ENCODE measurements at places on chromosomes 13 and 19.
A peak's percentile ranks its signal among the peaks of the same experiment; 100 is the strongest.

GRCh38 chr13:112251930-112252585 is 124.1 kb upstream of the SPACA7 start:
- DNase-seq, result no peak

DNA sequence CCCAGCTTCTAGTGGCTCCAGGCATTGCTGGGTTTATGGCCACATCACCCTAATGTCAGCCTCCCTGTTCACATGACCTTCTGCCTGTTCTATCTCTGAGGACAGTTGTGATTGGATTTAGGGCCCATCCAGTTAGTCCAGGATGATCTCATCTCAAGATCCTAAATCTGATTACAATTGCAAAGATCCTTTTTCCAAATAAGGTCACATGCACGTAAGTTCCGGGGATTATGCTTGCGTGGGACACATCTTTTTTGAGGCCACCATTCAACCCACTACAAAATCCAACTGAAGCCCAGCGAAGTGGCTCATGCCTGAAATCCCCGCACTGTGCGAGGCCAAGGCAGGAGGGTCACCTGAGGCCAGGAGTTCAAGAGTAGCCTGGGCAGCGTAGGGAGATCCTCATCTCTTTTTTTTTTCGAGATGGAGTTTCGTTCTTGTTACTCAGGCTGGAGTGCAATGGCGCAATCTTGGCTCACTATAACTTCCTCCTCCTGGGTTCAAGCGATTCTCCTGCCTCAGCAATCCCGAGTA is 12.3 kb downstream of the PLD3 start:
- no peak for DNase-seq

DNA sequence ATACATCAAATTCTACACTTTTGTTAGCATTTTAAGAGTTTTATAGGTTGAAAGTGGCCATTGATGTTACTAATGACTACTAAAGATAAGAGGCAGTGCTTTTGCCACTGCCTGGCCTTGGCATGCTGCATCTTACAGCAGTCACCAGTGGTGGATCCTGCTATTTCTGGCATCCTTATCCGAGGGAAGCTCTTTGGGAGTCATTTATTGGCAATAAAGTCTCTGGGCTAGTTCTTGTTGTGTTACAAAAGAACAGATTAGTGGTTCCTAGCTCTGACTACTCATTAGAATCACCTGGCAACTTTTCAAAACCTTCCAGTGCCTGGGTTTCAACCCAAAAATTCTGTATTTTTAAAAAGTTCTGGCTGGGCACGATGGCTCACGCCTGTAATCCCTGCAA is 94.5 kb downstream of the ZMYM2 start:
- no peak for DNase-seq

DNA sequence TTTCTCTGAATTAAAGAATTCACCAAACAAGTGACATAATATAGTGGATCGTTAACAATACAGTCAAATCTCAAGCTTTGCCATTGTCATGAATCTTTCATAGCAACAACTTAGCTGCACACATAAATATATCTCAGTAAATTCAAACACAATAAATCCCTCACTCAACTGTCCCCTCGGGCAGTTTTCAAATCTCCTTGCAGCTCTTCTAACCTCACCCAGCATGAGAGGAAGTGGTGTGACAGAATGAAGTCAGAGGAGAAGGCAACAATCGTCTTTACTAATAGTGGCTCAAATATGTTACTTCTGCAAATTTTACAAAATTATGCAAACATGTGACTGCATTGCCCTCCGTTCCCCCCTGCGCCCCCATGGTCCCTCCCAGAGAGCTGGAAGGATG is 148.2 kb downstream of the RAP2A start:
- DNase-seq, result no peak

DNA sequence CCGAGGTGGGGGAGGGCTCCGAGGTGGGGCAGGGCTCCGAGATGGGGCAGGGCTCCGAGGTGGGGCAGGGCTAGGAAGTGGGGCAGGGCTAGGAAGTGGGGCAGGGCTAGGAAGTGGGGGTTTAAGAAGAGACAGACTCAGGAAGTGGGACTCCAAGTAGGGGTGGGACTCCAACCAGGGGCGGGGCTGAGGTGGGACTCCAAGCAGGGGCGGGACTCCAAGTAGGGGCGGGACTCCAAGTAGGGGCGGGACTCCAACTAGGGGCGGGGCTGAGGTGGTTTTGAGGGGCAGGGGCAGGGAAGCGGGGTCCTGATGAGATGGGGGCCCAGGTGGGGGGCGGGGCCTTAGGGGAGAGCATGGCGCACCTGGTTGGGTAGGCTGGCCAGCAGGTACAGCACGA is 13.6 kb downstream of the CFD start:
- peak; percentile 44 for DNase-seq

- peak; percentile 30 for DNase-seq
Observed at GRCh38 chr19:29690842-29691241, 24.2 kb downstream of the C19orf12 start.

DNA sequence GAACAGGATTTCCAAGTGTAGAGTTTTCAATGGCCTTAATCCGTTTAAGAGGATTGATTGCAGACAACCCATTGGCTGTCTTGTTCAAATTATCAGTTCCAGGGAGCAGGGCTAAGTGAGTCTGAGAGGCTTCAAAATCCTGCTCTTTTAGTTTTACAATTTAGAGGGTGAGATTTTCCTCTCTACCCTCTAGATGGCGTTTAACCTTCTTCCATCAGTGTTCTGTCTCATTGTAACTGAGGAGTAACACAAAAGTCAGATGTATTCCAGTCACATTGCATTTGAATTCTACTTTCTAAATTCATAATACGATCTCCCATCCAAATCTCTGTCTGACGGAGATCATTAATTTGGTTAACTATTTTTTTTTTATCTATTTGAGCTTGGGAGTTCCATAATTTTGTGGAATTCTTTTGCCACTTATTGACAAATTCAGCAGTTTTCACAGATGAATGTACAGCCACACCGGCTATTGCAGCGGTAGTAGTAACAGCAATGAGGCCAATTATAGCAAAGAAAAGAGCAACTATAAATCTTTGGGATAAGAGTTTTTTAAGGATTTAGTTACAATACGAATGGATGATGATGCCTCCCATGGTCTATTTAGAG is 7.8 kb upstream of the C19orf84 start:
- no peak for DNase-seq

GRCh38 chr13:110811771-110812120 is 98.2 kb downstream of the ING1 start:
- no peak for DNase-seq

DNA sequence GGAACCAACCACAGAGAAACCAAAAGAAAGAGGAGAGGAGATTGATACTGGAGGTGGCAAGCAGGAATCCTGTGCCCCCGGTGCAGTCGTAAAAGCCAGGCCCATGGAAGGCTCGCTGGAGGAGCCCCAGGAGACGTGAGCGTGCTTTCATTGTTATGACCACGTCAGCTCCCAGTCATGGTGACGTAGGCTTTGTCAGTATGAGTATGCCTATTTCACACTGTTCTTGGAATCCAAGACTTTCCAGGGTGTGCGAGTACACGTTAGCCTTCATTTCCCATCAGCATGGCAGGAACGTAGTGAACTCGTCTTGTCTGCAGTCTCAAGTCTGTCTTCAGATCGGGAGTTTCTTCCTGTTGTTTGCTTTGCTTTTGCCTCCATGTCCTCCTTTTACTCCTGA is 15.4 kb upstream of the CHAMP1 start:
- DNase-seq, result no peak

- no peak for DNase-seq
Observed at GRCh38 chr19:5801796-5802619, 2.9 kb upstream of the NRTN start.

DNA sequence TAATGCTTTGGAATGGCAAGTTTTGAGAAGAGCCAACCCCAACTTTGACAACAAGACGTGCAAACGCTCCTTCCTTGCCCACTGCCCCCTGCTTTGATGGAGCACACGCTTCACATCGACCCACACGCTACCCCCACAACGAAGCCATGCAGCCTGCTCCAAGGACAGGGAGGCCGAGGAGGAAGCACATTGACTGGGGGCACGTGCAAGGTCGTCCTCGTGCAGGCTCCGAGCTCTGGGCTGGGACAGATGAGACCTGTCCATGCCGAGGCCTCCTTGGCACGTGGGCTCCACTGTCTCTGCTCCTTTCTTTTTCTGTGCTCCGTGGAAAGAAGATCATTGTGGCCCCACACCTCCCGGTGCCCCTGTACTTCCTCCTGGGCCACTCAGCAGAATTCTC is 309.0 kb downstream of the TEX29 start:
- no peak for DNase-seq

GRCh38 chr13:27968316-27969081 is 616 bp downstream of the CDX2 start:
- no peak for DNase-seq

DNA sequence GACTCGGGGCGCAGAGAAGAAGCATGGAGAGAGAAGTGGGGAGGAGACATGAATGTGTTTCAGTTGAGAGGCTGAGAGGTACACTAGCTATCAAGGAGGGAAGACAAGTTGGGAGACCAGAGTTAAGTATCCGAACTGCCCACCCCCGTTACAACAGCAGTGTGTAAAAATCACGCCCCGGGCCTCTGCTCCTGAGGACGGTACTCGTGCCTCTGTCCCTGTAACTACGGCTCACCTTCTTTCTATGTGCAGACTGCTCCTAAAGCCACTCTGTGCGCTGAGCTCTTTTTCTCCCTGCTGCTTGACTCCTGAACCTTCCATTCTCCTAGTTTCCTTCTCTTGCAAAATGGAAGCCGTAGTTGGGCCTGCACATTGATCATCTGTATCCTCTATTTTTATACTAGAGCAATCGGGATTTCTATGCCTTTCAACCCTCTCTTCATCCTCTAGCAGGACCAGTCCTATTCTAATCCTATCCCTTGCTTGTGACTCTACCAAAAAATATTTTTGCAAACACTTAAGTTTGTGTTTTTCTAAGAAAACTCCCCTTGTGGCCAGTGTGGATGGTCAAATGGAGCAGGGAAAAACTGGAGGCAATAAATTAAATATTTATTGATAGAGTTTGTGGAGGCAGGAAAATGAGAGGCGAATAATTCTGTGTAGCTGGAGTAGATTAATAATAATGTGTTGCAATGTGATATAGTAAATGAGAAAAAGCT is 569 bp downstream of the POLR1D start:
- DNase-seq, result no peak

DNA sequence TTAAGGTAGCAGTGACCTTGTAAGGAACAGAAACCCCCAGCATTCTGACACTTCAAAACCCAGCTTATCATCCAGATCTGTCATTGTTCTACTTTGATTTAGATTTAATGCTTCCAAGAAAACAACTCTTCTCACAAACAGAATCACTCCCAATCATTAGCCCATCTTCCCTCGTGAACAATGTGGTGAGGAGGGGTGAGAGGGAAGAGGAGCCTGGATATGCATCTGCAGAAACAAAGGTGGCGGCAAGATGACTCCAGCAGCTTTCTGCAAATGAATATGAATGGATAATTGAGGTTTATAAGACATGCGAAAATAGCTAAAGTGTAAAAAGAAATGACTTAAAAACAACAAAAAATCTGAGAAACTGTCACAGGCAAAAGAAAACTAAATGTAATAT is 859.9 kb upstream of the SLC10A2 start:
- no peak for DNase-seq

DNA sequence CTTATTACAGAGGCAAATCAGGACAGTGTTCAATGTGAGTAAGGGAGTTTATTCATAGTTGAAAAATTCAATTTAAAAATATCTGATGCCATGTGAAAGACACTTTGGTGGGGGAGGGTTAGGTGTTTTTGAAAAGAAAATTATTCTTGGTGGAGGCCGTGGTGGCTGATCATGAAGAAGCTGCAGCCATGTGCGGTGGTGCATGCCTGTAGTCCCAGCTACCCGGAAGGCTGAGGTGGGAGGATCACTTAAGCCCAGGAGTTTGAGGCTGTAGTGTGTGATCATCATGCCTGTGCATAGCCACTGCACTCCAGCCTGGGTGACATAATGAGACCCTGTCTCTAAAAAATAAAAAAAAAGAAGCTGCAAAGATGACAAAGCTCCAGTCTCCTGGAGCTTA is 28.6 kb downstream of the WDFY2 start:
- DNase-seq, result no peak
